Large intestine (tissue), 12 donors: ENCODE measurements at places on chromosomes 7 and 10. TPM values are rescaled to one million over a fixed set of nuclear protein-coding genes. Genes with fewer than 3 reads are reported as not detected.

TRIM74 gene
- 0.88 TPM for polyA plus RNA-seq

- no peaks in the 10 kb centered on the region for H3K27me3 ChIP-seq
- no peak overlapping the region for H3K27ac ChIP-seq
- DNase-seq = no peak
- no peaks in the 10 kb centered on the region for H3K36me3 ChIP-seq
- peaks cover 10% of the 10 kb centered on the region for H3K4me1 ChIP-seq
Observed at GRCh38 chr7:28890137-28890536, 68.0 kb downstream of the TRIL start.

DNA sequence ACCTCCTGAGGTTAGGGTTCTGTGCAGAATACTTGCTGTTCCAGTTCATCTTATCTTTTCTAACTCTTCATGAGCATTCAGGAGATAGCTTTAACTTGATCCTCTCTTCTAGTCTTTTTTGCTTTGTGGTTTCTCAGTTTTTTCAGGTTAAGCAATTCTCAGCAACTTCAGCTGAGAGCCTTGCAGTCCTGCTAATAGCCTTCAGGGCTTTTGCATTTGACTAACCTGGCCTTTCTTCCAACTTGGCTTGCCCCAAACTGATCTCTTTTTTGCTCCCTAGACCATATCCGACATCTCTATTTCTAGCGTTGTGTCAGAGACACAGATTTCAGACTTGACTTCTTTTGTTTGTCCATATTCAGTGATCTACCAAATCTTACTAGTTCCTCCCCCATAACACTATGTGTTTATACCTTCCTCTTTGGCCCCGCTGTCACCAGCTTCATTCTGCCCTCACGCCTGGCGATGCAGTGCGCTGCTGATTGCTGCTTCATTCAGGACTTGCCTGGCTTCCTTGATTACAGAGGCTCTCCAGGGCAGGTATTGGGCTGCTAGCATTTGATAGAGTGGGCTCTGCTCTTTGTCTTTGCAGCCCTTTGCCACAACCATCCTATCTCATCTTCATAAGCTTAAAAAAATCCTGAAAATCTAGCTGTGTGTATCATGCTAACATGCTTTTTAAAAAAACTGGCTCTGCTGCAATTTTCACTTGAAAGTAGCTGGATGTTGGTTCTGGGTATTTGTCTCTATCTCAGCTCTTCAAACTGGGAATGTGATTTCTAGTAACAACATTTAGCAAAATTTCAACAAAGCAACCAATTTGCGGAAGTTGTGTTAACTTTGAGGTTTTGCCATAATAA, 9.6 kb downstream of the CUL1 start:
- H3K27me3 ChIP-seq = no peaks in the 10 kb centered on the region
- no peak overlapping the region for H3K4me3 ChIP-seq
- H3K4me1 ChIP-seq = peaks cover 3% of the 10 kb centered on the region
- H3K36me3 ChIP-seq = no peaks in the 10 kb centered on the region

- H3K27ac ChIP-seq = no peak overlapping the region
- no peaks in the 10 kb centered on the region for H3K36me3 ChIP-seq
- no peaks in the 10 kb centered on the region for H3K4me1 ChIP-seq
- no peaks in the 10 kb centered on the region for H3K27me3 ChIP-seq
- DNase-seq = no peak
- H3K4me3 ChIP-seq = no peak overlapping the region
Observed at GRCh38 chr10:57457972-57458512, 809.7 kb downstream of the IPMK start.

- H3K27me3 ChIP-seq = peaks cover 7% of the 10 kb centered on the region
- H3K36me3 ChIP-seq = no peaks in the 10 kb centered on the region
- peak; percentile 90 for DNase-seq
Observed at GRCh38 chr7:87220026-87220733, 648 bp upstream of the TMEM243 start.

DNA sequence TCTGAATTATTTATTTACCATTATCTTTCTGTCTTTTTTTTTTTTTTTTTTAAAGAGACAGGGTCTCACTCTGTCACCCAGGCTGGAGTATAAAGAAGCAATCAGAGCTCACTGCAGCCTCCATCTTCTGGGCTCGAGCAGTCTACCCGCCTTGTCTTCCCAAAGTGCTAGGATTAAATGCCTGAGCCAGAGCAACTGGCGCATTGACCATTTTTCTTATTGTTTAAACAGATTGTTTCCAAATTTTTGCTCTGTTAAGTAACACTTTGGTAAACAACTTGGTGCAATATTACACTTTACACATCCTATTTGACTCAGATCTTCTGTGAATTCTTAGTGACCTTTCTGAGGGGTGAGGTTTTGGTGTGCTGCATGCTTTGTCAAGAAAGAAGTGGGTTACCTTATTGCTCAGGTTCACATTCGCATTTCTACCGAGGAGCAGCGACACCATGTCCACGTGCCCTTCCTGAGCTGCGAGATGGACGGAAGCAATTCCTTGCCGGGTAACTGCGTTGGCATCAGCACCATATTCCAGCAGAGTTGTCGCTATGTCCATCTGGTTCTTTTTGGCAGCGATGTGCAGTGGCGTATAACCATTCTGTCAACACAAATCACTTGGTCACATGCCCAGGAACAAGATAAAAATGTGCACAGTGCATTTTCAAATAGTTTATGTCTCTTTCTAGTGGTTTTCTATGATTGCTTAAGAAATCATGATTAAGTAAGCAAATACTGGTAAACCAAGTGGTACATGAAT, 203.2 kb downstream of the ANK3 start:
- no peaks in the 10 kb centered on the region for H3K36me3 ChIP-seq
- no peak for DNase-seq
- no peak overlapping the region for H3K4me3 ChIP-seq
- H3K27me3 ChIP-seq = no peaks in the 10 kb centered on the region
- H3K27ac ChIP-seq = no peak overlapping the region

GRCh38 chr10:126468876-126469643, 80.8 kb upstream of the ADAM12 start:
- no peak overlapping the region for H3K4me3 ChIP-seq
- H3K36me3 ChIP-seq = no peaks in the 10 kb centered on the region
- no peaks in the 10 kb centered on the region for H3K27me3 ChIP-seq
- no peak for DNase-seq
- no peaks in the 10 kb centered on the region for H3K4me1 ChIP-seq
- no peak overlapping the region for H3K27ac ChIP-seq

DNA sequence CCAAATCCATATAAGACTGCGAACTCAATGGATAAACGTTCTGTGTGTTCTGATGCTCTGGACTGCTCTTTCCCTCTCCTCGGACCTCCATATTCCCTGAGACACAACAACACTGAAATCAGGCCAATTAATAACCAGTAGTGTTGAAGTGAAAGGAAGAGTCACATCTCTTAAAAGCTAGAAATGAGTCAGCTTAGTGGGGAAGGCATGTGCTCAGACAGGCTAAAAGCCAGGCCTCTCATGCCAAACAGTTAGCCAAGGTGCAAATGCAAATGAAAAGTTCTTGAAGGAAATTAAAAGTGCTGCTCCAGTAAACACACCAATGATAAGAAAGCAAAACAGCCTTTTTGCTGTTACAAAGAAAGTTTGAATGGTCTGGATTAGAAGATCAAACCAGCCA, 29.3 kb downstream of the TNS3 start:
- DNase-seq = no peak
- H3K4me3 ChIP-seq = no peak overlapping the region
- peak overlapping the region; percentile 82 for H3K27ac ChIP-seq
- H3K36me3 ChIP-seq = peaks cover 18% of the 10 kb centered on the region
